Stimulated activated CD4-positive, alpha-beta T cell treated with anti-CD3 and anti-CD28 coated beads, Interleukin-15, amount 100 ng/mL, for 24 hours (primary cell): ENCODE measurements at places on chromosomes 16 and 17.
A peak's percentile ranks its signal among the peaks of the same experiment; 100 is the strongest.

GRCh38 chr16:62712566-62712965, 676.3 kb upstream of the CDH8 start:
- no peak for DNase-seq

GRCh38 chr17:82862737-82863382, 23.0 kb upstream of the ZNF750 start:
- no peak for DNase-seq

DNA sequence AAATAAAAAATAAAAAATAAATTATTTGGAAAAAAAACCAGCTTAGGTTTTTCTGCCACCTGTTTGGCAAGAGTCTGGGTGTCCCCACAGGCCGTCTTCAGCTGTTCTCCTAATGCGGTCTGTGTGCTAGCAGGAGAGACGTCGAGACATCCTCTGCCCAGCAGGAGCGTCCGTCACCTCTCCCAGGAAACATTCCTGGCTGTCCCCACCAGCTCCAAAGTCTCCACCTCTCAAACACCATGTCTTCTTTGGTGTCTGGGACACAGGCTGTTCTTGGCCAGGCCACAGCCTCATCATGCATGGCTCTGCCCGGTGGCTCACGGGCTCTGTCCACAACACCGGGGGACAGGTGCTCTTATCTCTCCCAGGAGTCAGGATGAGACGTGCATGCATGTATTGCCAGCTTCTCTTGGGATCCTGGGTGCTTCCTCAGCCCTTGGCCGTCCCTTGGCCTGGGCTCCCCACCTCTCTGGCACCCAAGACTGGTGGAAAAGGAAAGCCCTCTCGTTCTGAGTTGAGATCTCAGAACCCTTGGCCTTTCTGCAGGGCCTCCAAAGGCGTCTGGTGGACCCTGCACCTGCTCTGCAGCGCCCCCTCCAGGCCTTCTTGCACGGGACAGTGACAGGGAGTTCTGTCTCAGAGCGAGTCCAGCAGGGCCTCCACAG, 84.9 kb upstream of the CBX4 start:
- DNase-seq = peak; percentile 65

- DNase-seq = no peak
These were observed 23.9 kb downstream of the CA10 start for GRCh38 chr17:52134641-52135040.

GRCh38 chr17:72175263-72175662, 54.4 kb downstream of the SOX9 start:
- DNase-seq = no peak

DNA sequence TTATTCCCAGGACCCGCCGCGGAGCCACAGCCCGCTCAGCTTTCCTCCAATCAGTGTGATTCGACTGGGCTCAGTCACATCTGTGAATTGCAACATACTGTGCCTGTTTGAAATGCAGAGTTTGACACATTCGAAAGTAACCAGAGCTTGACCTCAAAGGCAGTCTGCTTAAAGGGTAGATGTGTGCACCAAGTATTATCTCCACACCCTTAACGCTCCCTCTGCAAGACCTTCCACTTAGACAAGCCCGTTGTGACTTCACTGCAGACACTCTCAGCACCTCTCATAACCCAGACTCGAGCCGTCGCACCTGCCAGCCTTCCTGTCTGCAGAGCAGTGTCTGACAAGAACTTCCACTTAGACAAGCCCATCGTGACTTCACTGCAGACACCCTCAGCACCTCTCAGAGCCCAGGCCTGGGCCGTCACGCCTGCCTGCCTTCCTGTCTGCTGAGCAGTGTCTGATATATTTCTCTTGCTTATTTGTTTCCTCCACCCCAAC, 3.7 kb downstream of the KLHDC4 start:
- no peak for DNase-seq

- DNase-seq = no peak
These were observed 45.0 kb upstream of the MMP2 start for GRCh38 chr16:55434000-55434399.

- no peak for DNase-seq
These were observed 26.1 kb downstream of the HDAC5 start for GRCh38 chr17:44097110-44097958.

- no peak for DNase-seq
These were observed 9.1 kb downstream of the TAOK2 start for GRCh38 chr16:29982560-29983419.

GRCh38 chr17:50834429-50835300, 721 bp upstream of the WFIKKN2 start:
- DNase-seq = no peak

DNA sequence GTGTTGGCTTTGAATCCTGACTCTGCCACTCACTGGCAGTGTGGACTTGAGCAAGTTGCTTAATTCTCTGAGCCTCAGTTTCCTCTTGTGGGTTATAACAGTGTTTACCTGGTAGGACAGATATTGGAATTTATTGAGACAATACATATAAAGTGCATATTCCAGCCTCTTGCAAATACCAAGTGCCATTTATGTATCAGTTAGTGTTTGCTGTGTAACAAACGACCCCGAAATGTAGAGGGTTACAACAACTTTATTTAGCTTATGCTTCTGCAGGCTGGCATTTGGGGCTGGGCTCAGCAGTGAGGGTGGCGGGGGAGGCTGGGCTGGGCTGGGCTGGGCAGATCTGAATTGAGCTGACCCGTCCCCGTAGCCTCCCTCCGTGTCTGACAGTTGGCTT, 42.4 kb upstream of the IL21R start:
- no peak for DNase-seq

DNA sequence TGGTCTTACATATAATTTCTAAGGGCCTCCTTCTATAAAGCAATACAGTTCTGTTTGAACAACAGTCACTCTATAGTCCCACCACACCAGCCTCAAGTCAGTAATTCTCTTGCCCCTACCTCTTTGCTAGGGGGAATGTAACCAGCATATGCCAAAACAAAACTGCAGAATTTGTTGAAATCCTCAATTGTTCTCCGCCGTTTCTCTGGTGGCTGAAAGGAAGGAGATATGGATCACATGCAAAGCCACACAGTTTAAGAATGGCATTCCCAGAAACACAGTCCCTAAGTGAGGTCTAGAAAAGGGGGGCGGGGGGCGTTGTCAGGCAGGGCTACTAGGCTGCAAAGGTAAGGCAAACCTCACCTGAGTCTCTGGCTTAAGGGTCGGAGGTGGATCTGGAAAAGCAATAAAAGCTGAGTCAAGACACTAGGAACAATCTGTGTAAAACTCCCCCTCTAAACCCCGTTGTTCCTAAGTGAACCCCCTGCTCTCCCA, 1.9 kb downstream of the PHF23 start:
- DNase-seq = no peak

DNA sequence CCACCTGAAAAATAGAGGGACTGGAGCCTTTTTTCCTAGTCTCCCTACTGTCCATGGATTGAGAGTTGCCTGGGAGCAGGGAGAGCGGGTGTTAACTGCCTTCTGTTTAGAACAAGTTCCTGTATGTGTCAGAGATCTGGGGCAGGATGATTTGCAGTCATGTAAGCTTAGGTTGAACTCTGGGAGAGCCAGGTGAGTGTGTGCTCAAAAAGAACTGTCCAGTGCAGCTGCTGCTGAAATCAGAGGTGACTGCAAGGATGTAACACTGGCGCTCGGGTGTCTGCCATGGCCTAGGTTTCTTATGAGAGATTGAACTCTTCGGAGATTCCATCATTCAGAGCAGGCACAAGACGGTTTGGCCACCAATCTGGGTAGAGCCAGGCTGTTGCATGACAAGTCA, 432.5 kb downstream of the CDH13 start:
- no peak for DNase-seq

- no peak for DNase-seq
These were observed 22.2 kb upstream of the CLEC18C start for GRCh38 chr16:70151391-70151790.

DNA sequence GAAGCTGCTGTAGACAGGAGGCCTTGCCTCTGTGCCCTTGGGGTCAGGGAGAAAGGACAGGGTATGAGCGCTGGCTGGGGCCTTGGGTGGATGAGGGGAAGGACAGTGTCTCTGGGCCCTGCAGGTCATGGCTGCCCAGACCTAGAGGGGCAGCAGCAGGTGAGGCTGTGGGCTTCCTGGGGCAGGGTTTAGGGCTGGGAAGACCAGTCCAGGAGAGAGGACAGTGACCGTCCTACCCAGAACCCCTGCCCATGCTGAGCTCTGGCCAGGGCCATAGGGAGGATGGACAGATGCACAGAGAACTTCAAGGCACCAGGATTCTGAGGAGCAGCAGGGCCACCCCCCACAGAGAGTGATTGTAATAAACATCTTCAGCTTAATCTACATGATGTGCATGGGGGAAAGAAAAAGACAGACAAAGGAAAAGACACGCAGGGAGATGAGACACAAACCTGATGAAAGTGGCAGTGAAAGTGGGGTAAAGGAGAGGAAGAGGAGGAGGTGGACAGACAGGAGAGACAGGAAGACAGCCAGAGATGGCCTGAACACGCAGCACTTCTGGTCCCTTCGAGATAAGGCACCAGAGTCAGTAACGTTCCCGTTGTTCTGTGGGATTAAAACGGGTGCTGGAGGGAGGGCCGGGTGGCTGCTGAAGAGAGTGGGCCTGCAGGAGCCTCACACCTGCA, 17.5 kb downstream of the FLOT2 start:
- DNase-seq = no peak

- DNase-seq = peak; percentile 59
These were observed 63.3 kb upstream of the MTMR4 start for GRCh38 chr17:58577696-58578095.

GRCh38 chr16:62565706-62566105, 529.5 kb upstream of the CDH8 start:
- DNase-seq = no peak

- DNase-seq = no peak
These were observed 106.7 kb downstream of the TTC19 start for GRCh38 chr17:16106161-16106891.

- no peak for DNase-seq
These were observed 44.2 kb upstream of the RASD1 start for GRCh38 chr17:17540278-17540906.

GRCh38 chr17:40548491-40548981, 16.7 kb downstream of the CCR7 start:
- DNase-seq = no peak

GRCh38 chr17:28086519-28086918, 44.0 kb downstream of the NLK start:
- no peak for DNase-seq

DNA sequence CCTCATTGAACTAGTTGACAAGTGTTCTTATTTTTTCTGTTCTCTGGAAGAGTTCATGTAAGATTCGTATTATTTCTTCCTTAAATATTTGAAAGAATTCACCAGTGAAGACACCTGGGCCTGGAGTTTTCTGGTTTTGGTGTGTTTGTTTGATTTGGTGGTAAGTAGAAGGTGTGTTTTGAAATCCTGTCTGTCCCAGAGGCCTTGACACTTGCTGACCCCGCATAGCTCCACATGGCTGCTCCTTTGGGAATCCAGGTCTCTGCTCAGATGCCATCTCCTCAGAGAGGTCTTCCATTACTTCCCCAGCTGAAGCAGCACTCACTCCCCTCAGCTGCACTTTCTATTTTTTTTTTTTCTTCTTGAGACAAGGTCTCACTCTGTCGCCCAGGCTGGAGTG, 5.7 kb upstream of the NUP93 start:
- no peak for DNase-seq

GRCh38 chr17:10031127-10031526, 126.1 kb upstream of the RCVRN start:
- no peak for DNase-seq

DNA sequence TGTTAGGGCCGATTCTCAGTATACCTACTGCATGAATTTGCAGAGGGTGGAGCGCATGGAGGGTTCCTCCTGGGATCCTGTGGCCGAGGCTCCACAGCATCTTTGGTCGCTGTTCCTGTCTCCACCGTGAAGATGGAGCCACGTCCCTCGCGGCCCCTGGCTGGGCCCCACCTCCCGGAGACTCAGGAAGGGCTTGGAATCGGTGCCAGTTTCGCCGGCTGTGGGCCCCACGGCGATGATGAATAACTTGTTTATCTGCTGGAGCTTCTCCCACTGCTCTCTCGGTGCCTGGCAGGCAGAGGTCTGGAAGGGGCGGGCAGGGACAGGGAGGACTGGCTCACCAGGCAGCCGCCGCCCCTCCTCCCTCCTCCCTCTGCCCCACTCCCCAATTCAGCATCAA, 8.1 kb downstream of the SLC5A11 start:
- DNase-seq = no peak

GRCh38 chr16:67259705-67260104, 10.9 kb downstream of the SLC9A5 start:
- no peak for DNase-seq

DNA sequence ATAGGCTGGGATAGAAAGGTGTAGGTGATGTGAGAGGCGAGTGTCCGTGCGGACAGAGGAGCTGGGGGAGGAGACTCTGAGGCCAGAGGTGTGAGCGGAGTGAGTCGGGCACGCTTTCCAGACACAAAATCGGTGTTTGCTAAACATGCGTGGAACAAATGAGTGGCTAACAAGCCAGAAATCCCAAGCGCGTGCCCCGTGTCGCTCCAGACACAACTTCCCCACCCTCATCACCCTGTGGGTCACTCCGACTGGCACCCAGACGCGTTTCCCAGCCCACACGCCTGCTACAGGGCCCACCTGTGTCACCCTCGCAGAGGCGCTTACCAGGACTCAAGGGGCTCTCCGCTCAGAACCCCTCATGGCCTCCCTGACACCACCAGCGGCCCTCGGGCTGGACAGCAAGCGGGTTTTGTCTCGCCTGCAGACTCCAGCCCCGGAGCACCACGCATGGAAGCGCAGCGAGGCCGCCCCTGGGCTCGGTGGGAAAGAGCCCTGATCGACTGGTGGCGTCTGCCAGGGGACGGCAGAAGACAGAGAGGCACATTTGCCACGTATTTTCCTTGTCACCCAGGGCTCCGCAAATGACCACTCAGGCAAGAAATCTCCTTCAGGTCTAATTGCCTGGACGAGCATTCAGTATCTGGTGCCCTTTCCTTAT, 6.0 kb upstream of the RPH3AL start:
- no peak for DNase-seq

GRCh38 chr16:81928975-81929374, 82.3 kb downstream of the SDR42E1 start:
- peak; percentile 33 for DNase-seq

- peak; percentile 84 for DNase-seq
These were observed 3.4 kb upstream of the HEXD start for GRCh38 chr17:82414548-82415281.

- no peak for DNase-seq
These were observed 107.5 kb downstream of the ABCA8 start for GRCh38 chr17:68847711-68848110.

GRCh38 chr17:1362065-1362848, 37.8 kb downstream of the YWHAE start:
- DNase-seq = peak; percentile 35

DNA sequence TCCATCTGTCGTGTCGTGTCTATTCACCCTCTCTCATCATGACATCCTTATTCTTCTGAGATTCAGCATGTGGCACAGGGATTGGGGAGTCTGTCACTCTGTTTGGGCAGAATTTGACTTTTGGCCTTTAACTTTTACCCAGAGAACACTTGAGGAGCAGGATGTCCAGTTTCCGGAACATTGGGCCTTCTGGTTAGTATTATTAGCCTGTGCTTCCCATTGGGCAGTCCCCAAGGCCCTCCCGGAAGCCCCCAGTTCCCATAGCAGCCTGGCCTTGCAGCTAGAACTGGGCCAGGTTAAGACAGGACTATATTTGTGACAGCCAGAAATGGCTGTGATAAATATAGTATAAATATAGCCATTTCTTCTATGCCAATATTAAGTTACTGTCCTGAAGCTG, 9.6 kb downstream of the SCN4A start:
- no peak for DNase-seq
